ENCODE measurements at places on chromosomes 2 and 18.

DNA sequence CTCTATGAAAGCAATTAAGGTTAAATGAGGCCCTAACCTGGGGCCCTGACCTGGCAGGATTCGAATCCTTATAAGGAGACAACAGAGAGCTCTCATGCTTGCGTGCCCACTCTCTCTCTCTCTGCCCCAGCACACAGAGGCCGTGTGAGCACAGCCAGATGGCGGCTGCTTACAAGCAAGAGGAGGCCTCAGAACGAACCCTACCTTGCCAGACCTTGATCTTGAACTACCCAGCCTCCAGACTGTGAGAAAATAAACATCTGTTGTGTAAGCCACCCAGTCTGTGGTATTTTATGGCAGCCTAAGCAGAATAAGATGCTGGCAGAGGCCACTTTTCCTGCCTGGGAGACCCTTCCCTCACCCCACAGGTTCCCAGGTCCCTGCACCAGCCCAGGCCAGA lies 5.2 kb upstream of the UBE2F start:
- DNase-seq: no peak

- DNase-seq: no peak
These were observed 363.1 kb downstream of the NUP35 start for GRCh38 chr2:183487326-183487725.

GRCh38 chr2:106563195-106563594 lies 76.0 kb downstream of the CD8B2 start:
- no peak for DNase-seq

- DNase-seq: no peak
These were observed 190.7 kb upstream of the SMAD7 start for GRCh38 chr18:49141491-49141890.

DNA sequence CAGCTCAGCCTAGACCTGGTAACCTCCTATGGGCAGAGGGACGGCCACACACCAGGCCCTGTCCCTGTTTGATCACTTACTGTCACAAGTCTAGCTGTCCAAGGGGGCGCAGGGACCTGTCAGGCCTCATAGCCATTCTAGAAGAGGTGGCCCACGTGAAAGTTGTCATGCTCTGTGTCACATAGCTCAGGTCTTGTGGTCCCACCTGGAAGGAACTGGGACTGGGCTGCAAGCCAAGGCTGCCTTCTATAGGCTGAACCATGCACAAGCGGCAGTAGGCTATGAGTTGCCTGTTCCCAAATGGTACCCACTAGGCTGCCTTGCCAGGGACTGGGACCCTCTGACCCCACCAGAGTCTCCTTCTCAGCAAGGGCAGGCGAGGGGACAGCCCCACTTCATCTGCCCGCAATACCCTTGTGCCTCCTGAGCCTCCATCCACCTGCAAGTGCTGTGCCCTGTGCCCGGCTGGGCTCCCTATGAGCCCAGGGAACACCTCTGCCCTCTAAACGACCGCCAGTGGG lies 177.5 kb downstream of the ANAPC1 start:
- peak; percentile 14 for DNase-seq

DNA sequence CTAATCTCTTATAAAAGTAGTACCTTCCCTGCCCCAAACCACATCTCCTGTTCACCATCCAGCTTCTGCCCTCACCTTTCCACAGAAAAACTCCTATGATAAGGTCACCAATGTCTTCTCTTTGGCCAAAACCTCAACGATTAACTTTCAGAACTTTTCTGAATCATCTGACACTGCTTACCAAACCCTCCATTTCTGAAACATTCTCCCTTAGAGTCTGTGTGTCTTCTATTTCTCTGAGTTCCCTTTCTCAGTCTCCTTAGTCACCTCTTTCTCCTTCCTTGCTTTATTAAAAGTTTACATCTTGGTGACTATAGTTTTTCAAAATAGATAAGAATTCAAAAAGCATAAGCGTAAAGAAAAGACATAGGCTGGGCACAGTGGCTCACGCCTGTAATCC lies 51.3 kb upstream of the SP3 start:
- DNase-seq: no peak
